Stimulated activated memory B cell treated with anti-CD40 and anti-IgM and Interleukin-4, amounts not matched to agents 10 μg/mL and 1 μg/mL and 100 μg/mL, for 72 hours (primary cell): ENCODE measurements at places on chromosomes 6 and 20.

DNA sequence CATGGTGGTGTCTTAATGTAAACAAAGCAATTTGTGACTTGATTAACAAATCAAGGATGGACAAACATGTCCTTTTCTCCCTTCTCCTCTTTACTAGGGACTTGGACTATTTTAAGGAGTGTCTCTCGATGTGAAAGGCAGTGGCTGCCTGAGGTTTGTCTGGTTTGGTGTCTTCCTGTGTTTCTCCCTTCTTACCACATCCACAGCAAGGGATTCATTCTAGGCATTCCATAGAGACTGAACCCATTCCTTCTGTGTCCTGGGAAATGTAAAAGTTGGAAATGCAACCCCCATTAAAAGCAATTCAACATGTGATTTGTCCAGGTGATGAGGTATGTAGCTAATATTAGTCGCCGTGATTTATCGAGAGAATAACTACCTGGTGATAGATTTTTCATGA is 15.9 kb downstream of the NRN1 start:
- ATAC-seq = no peak
- H3K4me3 ChIP-seq = no peak overlapping the region
- H3K36me3 ChIP-seq = peaks cover 6% of the 10 kb centered on the region
- H3K27ac ChIP-seq = no peak overlapping the region
- H3K27me3 ChIP-seq = peaks cover 83% of the 10 kb centered on the region

- H3K36me3 ChIP-seq = peaks cover 31% of the 10 kb centered on the region
- ATAC-seq = no peak
- H3K4me3 ChIP-seq = no peak overlapping the region
- no peaks in the 10 kb centered on the region for H3K27me3 ChIP-seq
- H3K4me1 ChIP-seq = no peaks in the 10 kb centered on the region
Measured at GRCh38 chr20:49843139-49843538, 30.5 kb downstream of the SLC9A8 start.

- H3K27ac ChIP-seq = no peak overlapping the region
- no peaks in the 10 kb centered on the region for H3K4me1 ChIP-seq
- H3K36me3 ChIP-seq = peaks cover 37% of the 10 kb centered on the region
- no peaks in the 10 kb centered on the region for H3K27me3 ChIP-seq
Measured at GRCh38 chr20:3340443-3340842, 67.0 kb downstream of the DNAAF9 start.

DNA sequence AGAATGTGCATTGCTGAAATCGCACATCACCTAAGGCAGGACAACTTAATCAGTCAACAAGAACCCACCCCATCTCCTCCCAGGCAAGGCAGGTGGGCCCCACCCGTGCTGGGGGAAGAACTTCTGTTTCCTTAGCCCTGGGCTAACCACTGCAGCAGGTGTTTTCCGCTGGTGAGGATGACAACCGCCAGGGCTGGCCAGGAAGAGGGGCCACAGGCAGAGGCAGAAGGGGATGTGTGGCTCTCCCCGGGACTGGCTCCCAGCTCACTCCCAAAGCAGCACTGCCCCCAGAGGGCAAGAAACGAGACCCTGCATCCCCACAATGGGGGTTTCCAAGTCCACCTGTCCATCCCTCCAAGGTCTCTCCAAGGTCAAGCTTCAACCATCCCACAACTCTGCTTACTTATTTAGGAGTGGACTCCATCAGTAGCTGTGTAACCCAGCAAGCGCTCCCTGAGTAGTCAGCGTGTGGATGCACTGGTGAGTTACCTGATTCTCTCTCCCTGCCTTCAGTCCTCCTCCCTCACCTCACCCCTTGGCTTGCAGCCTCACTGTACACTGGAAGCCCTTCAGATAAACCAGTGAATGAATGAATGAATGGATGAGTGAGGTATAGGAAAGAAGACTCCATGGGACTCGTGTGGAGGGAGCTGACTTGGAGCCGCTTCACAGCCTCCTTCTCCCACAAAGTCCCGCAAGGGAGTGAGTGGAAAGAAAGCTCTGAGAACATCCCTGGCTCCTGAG is 168.2 kb upstream of the CST7 start:
- ATAC-seq = no peak
- no peaks in the 10 kb centered on the region for H3K27me3 ChIP-seq
- no peaks in the 10 kb centered on the region for H3K36me3 ChIP-seq
- no peak overlapping the region for H3K4me3 ChIP-seq
- H3K4me1 ChIP-seq = peaks cover 12% of the 10 kb centered on the region

- peaks cover 13% of the 10 kb centered on the region for H3K4me1 ChIP-seq
- no peak for ATAC-seq
- H3K27ac ChIP-seq = no peak overlapping the region
- peaks cover 76% of the 10 kb centered on the region for H3K27me3 ChIP-seq
Measured at GRCh38 chr6:35562060-35562459, 49.4 kb upstream of the TULP1 start.

- no peak overlapping the region for H3K4me3 ChIP-seq
- no peak overlapping the region for H3K27ac ChIP-seq
- H3K4me1 ChIP-seq = no peaks in the 10 kb centered on the region
- no peak for ATAC-seq
Measured at GRCh38 chr6:48186746-48187145, 75.7 kb upstream of the PTCHD4 start.
